ENCODE measurements at places on chromosomes 6 and 20.

- ATAC-seq: no peak
Observed at GRCh38 chr6:139112561-139112960, 22.3 kb upstream of the HECA start.

DNA sequence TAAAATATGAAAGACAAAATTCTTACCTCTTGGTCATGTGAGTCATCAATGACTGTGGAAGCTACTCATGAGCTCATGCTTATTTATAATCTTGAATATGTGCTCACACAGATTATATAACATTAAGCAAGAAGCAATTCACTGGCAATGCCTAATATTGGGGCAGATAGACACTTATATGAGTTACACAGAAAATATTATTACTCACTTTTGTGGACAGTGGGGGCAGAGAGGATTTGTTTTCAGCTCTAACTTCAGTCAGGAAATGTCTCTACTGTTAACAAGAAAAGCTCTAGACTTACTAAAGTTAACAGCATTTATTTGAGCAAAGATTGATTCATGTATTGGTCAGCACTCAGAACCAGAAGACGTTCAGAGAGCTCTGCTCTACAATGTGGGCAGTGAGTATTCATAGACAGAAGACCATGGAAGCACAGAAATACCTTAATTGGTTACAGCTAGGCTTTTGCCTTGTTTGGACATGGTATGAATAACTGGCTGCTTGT, 85.8 kb upstream of the AHI1 start:
- no peak for ATAC-seq

- no peak for ATAC-seq
Observed at GRCh38 chr20:17807651-17808050, 107.9 kb downstream of the BANF2 start.

DNA sequence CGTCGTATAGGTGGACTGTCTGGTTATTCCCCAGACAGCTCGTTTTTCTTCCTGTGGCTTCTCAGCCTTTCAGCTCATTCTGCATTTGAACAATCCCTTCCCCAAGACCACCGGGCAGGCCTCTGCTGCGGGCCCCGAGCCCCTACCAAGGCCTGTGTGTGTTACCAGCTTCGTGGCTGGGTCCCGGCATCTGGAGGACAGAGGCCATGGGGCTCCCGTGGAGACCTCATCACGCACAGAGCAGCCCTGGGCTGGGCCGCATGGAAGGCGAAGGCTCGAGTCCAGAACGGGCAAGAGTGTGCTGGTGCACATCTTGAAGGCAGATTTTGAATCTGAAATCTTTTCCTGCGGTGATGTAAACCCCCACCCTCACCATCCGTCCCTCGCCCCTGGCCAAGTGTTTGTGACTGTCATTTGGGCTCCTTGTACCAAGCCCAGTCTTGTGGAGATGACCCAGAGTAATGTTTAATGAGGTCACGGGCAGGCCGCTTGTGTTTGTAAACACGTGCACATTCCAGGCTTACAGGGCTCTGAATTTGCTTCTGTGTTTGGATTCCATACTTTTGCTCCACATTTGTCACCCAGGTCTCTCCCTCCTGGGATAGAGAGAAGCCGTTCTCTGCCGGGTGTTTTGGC, 119.6 kb downstream of the CDH4 start:
- ATAC-seq: no peak

- no peak for ATAC-seq
Observed at GRCh38 chr6:3419624-3420272, 37.1 kb downstream of the SLC22A23 start.

DNA sequence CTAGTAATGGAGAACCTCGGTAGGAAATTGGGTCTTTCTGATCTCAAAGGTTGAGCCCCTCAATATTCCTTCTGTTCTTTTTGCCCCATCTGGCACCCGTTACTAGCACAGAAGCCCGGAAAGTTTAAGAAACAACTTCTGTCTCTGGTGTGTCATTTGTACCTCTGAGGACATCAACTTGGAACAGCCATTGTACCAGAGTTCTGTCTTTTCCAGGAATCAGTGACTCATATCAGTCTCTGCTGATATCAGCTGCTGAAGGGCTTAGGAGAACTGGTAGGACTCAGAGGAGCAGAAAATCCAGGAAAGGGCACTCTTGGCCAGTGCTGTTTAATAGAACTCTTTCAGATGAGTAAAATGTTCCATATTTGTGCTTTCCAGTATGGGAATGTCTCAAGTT, 78.3 kb upstream of the CHD6 start:
- ATAC-seq: no peak

DNA sequence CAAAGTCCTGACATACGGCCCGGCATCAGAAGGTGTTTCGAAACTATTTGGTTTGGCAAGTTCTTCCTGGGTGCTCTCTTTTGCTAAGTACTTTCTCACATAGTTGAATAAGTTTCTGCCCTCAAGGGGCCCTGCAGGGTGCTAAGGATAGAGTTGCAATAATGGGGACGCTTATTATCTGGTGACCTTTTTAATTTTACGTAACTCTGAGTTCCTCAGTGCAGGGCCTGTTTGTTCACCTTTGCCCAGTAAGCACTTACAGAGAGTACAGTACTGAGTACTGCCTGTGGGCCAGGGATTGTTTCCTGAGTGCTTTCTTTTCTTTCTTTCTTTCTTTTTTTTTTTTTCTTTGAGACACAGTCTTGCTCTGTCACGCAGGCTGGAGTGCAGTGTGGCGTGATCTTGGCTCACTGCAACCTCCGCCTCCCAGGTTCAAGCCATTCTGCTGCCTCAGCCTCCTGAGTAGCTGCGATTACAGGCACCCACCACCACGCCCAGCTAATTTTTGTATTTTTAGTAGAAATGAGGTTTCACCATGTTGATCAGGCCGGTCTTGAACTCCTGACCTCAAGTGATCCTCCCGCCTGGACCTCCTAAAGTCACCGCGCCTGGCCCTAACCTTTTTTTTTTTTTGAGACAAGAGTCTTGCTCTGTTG, 4.5 kb upstream of the PXMP4 start:
- no peak for ATAC-seq

GRCh38 chr20:49519777-49520359, 37.4 kb upstream of the KCNB1 start:
- no peak for ATAC-seq

DNA sequence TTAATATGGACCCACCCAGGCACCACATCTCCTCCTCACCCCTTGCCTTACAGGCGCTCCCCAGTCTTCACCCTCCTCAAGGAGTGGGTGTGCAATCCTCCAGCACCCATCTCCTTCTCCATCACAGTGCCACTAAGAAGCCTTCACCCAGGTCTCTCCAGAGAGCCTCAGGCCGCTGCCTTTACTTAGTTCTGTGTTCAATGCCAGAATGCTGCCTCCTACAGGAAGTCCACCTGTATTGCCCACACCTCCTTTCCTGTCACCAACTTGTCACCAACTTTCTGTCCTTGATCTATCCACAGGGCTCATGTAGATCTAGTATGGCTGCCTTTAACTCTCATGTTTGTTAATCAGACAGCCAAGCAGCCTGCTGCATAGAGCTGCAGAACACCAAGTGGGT, 586 bp upstream of the LST1 start:
- peak; percentile 15 for ATAC-seq

Measured in activated CD4-positive, CD25-positive, alpha-beta regulatory T cell treated with anti-CD3 and anti-CD28 coated beads, Interleukin-2, amount 50 U/mL, for 24 hours (primary cell).